Right ventricle myocardium inferior (tissue), 1 donor: ENCODE measurements at places on chromosomes 12 and 14.

- no peak for DNase-seq
Measured at GRCh38 chr12:124259154-124260066, 35.5 kb upstream of the RFLNA start.

GRCh38 chr14:99137001-99137700 lies 134.8 kb downstream of the BCL11B start:
- DNase-seq: no peak

GRCh38 chr14:90523544-90523943 lies 126.7 kb downstream of the CALM1 start:
- DNase-seq: no peak

GRCh38 chr12:120737557-120738251 lies 12.1 kb downstream of the ACADS start:
- DNase-seq: no peak

GRCh38 chr14:39107591-39107996 lies 4.6 kb upstream of the SEC23A start:
- no peak for DNase-seq

DNA sequence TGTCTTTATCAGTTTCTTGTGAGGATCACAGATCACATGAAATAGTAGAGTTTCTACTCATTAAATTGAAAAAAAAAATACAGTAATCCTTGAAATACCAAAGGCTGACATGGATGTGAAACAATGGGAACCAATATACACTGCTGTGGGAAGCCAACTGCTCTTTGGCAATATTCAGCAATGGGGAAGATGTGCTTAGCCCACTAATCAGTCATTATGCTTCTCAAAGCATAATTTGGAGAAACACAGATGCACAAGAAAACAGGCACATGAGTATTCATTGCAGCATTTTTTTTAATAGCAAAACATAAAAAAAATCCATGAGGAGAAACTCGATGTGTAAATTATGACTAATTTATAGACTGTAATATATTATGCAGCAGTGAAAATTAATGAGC lies 40.6 kb downstream of the A2M start:
- no peak for DNase-seq

GRCh38 chr12:118611295-118611694 lies 234.9 kb downstream of the SUDS3 start:
- no peak for DNase-seq

GRCh38 chr12:51307655-51308593 lies 16.1 kb downstream of the BIN2 start:
- DNase-seq: no peak

DNA sequence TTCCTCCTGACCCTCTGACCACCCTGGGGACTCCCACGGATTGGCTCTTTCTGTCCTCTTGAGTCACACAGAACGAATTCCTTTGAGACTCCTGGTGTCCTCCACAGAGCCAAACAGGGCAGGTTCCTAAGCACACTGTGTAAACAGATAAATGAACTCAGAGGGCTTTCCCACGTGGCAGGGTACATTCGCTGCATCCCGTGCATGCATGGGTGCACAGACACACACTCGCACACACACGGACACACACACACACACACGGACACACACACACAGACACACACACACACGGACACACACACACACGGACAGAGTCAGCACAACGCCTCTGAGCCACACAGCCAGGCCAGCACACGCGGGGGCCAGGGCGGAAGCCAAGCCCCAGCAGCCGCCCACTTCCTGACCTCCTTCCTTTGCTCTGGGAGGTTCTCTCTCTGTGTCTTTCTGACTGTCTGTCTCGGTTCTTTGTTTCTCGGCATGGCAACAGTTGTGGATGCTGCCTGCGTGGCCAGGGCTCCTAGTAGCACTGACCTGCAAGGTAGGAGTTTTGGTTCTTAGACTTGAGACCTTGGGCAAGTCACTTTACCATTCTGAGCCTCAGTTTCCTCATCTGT lies 706 bp downstream of the CRACR2A start:
- DNase-seq: peak; percentile 81

DNA sequence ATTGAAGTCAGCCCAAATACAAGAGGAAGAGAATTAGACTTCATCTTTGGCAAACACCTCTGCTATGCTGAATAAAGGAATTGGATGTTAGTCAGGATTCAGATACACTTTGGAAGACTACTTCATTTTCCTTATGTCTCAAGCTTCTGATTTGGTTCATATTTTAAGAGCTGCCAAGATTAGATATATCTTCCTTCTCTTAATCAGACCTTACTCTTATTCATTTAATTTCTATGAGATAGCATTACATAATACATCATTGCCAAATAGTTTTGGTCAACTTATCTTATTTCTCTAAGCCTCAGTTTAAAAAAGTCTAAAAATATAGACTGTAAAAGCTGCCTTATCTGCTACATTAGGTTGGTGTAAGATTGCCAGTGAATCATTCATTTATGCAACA lies 330.6 kb upstream of the NAV3 start:
- no peak for DNase-seq

DNA sequence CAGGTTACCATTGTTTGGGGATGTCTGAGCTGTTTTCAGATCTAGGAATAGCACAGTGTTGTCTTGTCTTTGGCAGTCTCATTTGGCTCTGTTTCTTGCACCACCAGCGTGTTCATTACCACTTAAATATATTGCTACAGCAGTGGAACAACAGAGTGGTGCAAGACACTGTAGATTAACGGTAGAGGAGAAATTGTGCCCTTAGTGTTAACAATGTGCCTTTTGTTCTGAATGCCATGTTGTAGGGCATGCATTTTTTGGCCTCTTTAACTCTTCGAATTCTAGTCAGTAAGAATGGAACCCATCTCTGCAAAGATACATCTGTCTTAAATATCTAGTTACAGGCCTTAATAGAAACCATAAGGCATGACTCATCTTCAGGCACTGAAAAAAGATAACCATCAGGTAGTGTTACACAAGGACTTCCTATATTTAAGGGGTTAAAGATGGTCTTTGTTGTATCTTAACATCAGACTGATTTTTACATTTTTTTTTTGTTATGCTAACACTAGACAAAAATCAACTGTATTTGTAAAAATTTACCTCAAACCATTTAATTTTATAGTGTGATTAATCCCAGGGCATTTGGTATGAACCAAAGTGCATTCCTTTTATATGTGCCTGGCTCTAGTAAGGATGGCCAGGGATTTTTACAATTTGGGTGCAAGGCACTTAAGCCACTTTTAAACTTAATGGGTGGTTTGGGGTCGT lies 12.9 kb downstream of the DYRK2 start:
- DNase-seq: no peak

DNA sequence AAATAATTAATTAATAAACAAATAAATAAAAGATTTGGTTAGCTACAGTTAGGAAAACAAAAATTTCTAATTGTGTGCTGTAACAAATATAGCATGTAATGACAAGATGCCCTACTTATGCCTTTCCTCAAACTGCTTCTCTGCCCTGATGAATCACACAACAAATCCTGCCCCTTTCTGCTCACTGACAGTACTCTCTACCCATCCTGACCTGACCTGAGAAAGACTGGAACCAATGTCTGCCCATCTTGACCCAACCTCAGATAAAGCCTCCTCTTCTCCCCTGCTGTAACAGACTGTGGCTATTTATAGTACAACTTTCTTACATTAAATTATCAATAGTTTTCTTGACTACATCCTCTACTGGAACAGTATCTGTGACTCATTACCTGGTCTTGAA lies 43.7 kb downstream of the PPP1R13B start:
- DNase-seq: no peak

GRCh38 chr14:69226736-69227135 lies 33.2 kb upstream of the GALNT16 start:
- DNase-seq: no peak

DNA sequence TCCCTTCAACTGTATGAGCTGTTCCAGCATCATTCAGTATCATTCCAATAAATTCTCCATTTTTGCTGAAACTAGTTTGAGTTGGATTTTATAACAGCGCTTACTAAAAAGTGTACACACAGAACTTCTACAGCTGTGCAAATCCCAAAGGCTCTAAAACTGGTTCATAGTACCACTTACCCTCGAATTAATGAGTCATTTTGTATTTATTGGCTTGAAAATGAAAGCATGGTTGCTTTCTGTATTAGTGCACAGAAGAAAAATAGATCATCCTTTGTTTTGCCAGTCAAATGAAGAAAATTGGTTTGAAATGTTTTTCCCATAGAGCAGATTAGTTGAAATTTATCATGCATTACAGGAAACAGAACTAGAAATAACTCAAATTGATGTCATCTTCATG lies 268.3 kb upstream of the CPNE8 start:
- no peak for DNase-seq

DNA sequence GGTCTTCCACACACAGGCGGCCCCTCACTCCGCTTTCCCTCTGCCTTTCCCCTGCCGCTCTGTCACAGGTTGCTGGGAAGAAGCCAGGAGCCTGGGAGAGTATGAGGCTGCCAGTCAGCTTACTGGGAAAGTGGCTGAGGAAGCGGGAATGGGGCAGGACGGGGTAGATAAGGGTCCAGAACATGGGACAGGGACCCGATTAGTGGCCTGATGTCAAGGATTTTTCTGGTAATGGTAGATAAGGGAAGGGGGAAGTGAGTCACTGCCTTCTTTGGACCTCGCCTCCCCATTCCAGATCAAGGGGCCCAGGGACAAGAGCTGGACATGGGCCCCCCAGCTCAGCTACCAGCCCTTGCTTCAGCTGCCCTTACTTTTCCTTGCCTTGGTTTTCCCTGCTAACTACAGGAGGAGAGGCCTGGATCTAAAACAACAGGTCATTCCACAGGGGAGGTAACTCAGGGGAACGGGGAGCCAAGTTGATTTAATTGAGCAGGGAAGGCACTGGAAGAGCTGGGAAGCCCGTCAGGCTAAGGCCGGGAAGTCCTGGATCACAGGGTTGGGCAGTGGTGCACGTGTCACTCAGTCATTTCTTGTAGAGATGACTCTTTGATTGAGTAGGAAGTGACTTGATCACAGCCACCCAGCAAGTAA lies 3.5 kb upstream of the LPAR5 start:
- no peak for DNase-seq
